ENCODE measurements at places on chromosomes 5 and 9.

DNA sequence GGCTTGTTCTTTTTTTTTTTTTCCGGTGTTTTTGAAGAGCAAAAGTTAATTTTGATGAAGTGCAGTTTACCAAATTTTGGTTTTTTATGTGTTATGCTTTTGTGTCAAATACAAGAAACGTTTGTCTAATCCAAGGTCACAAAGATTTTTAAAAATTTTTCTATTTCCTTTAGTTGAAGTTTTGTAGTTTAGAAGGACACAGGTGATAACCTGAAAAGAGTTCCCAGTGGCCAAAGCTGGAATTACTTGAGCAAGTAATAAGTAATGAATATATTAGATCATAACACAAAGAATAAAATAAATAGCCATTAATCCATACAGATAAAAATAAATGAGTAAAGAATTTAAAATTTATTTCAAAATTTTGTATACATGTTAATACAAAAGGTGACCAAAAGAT lies 71.5 kb downstream of the FCHO2 start:
- DNase-seq = no peak

DNA sequence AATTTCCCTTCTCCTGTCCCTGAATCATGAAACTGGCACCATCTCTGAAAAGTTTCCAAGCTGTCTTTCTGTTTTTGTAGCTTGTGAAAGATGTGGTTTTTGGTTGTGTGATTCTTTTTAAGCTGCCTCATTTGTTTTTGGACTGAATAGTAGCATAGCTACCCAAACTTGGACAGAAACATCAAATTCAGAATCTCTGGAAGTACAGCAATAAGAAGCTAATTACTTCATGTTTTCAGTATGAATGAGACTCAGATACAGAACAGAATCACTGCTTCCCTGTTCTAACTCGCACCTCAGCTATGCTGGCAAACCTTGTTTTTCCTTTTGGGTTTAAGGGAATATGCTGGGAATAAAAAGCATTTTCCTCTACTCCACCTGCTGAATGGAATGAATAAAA lies 101.0 kb downstream of the FGF1 start:
- DNase-seq = no peak

DNA sequence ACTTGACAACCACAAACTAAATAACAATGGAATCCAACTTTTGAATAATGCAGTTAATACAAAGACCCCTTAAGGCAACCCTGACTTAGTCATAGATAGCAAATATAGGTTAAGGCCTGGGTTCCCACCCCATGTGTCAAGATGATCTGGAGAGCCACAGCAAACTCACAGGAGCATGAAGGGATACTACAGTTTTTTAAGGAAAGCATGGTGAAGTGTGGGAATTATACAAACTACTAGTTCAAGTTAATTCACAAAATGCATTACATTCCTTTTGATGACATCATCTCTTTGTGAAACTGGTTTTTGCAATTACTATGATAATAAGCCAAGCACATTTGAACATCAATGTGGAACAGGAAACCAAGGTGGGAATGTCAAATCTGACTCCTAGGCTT lies 50.6 kb downstream of the LHFPL2 start:
- no peak for DNase-seq

DNA sequence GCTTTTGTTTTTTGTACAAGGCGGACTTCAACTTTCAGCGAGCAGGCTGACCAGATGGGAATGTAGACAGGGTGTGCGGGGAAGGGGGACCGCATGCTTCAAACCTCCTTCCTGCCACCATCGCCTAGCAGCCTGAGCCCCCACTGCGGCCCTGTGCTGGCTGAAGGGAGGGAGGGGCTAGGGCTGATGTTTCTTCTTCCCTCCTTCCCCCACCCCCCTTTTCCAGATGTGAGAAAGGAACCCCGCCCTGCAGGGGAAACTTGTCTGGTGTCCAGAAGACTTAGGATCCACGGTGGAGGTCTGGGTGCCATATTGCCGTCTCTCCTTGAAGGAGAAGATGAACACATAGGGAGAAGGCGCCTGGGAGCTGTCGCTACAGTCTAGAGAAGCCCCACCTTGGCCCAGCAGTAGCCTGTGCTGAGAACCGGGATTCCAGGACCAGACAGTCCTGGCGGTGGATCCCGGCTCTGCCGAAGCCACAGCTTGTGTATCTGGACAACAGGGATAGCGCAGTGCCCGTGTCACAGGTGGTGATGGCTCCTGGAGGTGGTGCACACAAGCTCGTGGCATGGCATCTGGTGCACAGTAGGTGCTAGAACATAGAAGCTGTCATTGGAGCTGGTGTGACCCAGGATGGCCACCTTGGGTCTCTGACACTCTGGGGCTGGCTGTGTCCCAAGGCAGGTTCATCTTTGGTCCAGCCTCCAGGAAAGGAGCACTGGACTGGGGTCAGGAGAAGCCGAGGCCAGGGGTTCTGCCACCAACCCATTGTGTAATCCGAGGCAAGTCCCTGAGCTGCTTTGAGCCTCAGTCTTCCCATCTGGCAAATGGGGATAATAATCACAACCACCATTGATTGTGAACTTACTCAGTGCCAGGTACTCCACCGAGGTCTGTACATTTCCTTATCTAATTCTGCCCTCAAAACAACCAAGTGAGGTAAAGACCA lies 205.6 kb downstream of the C9orf50 start:
- DNase-seq = no peak

- DNase-seq = no peak
Observed at GRCh38 chr9:95605101-95605500, 88.3 kb upstream of the PTCH1 start.

- DNase-seq = no peak
Observed at GRCh38 chr5:146632620-146633322, 116.8 kb upstream of the GPR151 start.

DNA sequence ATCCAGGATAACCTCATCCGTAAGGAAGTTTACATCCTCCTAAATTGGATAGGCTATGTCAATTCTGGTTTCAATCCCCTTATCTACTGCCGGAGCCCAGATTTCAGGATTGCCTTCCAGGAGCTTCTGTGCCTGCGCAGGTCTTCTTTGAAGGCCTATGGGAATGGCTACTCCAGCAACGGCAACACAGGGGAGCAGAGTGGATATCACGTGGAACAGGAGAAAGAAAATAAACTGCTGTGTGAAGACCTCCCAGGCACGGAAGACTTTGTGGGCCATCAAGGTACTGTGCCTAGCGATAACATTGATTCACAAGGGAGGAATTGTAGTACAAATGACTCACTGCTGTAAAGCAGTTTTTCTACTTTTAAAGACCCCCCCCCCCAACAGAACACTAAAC lies 1.3 kb downstream of the ADRB2 start:
- DNase-seq = no peak

- no peak for DNase-seq
Observed at GRCh38 chr5:50794812-50795211, 128.4 kb downstream of the PARP8 start.

DNA sequence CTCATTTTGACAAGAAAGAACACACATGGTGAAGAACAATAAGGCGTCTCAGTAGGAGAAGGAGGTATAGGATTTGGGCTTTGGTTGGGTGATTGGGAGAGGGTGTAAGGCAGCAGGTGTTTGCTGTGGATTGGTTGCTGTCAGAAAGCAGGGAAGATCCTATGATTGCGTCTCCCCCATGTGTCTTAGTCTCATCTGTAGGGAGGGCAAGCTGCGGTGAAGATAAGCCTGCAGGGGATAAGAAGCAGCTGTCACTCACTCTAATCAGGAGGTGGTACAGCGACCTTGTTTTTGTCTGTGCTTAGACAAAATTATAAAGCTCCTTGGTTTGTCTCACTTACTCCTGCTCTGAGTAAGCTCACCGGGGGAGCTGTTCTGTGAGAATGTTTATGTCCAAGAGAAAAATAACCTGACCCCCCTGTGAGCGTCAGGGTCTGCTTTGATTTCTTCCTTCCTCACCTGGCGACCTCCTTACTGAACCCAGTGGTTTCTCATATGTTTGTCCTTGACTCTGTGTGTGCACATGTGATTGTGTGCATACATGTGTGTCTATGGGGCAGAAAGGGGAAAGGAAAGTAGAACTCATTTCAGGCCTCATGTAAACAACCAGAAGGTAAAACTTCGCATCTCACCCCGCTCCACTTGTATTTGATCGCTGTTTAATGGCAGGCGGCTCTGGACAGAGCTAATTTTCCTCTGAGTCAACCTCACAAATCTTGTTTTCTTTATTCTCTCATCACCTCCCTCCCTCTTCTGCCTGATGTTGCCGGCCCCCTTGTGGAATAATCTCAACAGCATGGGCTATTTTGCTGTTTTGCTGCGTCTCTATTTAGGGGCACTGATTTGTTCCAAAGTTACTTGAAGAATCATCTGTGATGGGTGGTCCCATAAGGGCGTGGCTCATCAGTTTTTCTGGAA lies 105.6 kb downstream of the TENT4A start:
- no peak for DNase-seq

DNA sequence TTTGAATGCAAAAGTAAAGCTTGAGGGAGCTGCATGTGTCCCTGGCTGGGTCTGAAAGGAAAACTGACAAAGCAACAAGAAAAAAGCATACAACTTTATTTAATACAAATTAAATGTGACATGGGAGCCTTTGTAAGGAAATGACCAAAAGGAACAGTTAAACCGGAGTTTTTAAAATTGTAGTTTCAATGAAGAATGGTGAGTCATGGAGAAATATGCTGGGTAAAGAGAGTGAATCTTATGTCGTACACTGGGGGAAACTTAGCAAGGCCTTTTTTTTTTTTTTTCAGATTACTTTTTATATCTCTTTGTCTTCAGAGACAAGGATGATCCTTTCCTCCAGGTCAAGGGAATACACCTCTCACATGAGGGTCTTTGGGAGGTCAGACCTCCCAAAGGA lies 50.1 kb upstream of the FBXL17 start:
- no peak for DNase-seq

GRCh38 chr5:23385036-23385435 lies 122.4 kb upstream of the PRDM9 start:
- no peak for DNase-seq

DNA sequence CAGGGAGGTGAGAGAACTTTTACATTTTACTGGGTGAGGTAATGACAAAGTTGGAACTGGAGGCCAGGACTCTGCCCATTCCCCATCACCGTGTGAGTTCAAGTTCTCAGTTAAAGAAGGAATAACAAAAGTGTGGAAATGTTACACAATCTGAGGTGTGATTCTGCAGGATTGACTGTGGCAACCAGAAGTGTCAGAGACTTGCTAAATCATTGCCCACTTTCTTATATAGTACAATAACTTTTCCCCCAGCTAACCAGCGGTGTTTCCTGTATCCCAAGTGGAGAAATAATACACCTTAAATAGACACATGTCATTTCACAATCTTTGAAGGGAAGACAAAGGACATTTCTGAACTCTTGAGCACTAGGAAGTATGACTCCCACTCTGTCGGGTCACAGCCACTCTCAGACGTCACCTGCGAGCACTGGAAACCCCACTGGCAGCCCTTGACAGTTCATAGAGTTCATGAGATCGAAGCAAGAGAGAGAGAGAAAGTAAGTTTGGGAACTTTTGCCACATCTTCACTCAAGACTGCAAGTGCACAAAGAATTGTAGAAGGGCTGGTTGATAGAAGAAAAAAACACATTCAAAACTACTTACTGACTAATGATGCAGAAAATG lies 28.4 kb downstream of the PAX5 start:
- DNase-seq = no peak

DNA sequence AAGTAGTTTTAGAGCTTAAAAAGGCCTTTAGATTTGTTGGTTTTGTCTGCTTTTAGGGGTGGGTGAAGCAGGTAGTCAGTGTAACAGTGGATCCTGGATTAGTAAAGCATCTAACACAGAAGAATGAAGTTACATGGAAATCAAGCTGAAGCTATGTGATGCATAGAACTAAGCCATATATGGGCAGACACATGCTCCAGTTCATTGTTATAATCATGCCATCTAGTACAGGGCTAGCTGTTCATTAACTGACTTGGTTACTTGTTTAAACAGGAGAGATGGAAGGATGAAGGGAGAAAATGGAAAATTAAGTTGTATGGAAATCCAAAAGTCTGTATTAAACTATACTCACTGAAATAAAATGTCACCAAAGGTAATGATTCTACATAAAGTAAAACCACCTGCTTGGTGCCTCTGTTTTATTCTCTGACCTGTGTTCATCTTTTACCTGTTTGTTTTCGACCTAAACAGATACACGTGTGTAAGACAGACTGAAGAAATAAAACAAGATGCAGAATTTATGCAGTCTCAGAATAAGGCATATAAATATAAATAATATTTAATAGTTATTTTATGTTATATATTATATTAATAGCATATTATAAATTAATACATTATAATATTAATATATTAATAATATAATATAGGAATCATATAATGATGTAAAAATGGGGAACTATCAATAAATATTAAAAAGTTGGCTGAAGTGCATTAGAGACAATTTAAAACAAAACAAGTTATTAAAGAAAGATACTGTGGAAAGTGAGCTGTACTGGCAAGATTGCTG lies 33.9 kb downstream of the MRPS30 start:
- no peak for DNase-seq

DNA sequence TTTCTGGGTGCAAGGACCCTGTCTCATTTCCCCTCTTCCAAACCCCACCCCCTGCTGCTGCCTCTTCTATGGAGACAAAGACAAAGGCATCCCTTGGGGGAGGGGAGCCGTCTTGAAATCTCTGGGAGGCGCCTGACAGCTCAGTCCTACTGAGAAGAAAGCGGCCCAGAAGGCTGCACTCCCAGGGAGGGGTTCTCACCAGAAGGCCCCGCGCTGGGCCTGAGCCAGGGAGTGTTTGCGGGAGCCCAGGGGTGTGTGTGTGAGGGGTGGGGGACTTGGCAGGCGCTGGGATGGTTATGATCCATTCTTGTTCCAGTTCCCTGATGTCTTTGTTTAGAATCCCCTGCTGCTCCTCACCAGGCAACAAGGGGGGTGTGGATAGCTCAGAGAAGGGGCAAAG lies 45.7 kb upstream of the ALDH1B1 start:
- no peak for DNase-seq

GRCh38 chr9:114938687-114939575 lies 8.5 kb upstream of the TNFSF8 start:
- DNase-seq = no peak

DNA sequence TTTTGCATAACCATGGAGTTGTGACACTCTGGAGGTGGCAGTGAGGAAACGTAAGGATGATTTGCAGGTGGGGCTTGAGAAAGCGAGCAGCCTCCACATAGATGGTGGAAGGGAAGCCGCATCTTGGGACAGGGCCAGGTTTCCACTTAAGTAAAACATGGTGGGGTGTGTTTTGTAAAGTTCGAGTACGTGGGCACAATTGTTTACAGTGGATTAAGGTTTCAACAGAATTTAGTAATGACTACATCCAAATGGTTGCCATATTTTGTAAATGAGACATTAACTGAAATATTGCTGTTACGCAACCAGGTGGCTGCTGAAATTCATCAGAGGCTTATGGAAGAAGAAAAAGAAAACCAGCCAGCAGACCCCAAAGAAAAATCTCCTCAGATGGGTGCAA lies 85.4 kb upstream of the IL7R start:
- no peak for DNase-seq

GRCh38 chr9:86721843-86722705 lies 225.2 kb downstream of the GAS1 start:
- DNase-seq = no peak

DNA sequence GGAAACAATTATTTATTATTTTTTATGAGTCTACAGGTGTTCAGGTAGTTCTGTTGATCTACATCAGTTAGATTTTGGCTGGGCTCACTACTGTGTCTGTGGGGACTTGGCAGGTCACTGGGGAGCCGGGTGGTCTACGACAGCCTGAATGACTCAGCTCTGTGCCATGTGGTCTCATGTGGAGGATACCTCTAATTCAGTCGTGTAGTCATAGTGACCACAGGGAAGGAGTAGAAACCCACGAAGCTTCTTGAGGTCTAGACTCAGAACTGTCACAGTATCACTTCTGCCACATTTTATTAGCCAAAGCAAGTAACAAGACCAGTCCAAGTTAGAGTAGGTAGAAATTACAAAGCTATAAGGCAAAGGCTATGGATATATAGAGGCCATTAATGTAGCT lies 64.7 kb upstream of the GRAMD2B start:
- DNase-seq = no peak

Data from stimulated activated CD4-positive, alpha-beta T cell treated with anti-CD3 and anti-CD28 coated beads, TNF-alpha, amount 100 ng/mL, for 24 hours (primary cell).